ENCODE measurements at places on chromosomes 3 and 15.
A peak's percentile ranks its signal among the peaks of the same experiment; 100 is the strongest.

GRCh38 chr15:70318594-70319465 lies 221.1 kb upstream of the TLE3 start:
- DNase-seq: no peak

- DNase-seq: no peak
Measured at GRCh38 chr3:32309654-32310242, 71.3 kb downstream of the CMTM8 start.

GRCh38 chr3:184932777-184933176 lies 120.8 kb downstream of the VPS8 start:
- DNase-seq: no peak

DNA sequence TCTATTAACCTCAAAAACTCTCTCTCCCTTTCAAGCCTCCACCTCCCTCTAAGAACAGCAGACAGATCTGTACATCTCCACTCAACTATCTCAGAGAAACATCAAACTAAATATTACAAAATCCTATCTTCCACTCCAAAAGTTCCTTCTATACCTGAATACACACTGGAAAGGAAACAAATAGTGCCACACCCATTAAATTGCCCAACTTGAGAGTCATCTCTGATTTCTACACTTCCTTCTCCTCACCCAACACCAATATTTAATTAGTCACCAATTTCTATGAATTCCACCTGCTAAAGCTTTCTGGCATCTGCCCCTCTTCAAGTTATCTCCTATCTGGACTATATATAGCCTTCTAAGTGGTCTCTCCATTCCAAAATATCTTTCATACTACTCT lies 65.8 kb downstream of the PEAK1 start:
- DNase-seq: no peak

GRCh38 chr3:114336122-114336697 lies 42.4 kb downstream of the TIGIT start:
- DNase-seq: no peak

DNA sequence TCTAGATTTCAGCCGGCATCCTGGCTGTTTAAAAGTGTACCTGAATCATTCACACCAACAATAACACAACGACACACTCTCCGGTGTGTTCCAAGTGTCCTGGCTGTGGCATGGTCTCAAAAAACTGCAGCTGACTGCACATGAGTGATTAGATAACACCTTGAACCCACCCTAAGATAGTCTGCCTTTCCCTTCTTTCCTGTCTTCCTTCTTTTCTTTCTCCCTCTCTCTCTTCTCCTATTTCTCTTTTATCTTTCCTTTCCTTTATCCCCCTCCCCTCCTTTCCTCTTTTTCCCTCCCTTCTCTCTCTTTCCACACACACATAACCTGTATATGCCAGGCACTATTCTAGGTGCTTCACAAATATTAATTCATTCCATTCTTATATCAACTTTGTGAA lies 1.2 kb upstream of the FAH start:
- DNase-seq: no peak

- DNase-seq: no peak
Measured at GRCh38 chr15:91660174-91660649, 193.3 kb upstream of the SLCO3A1 start.

- no peak for DNase-seq
Measured at GRCh38 chr3:158314426-158315357, 204.8 kb downstream of the RSRC1 start.

DNA sequence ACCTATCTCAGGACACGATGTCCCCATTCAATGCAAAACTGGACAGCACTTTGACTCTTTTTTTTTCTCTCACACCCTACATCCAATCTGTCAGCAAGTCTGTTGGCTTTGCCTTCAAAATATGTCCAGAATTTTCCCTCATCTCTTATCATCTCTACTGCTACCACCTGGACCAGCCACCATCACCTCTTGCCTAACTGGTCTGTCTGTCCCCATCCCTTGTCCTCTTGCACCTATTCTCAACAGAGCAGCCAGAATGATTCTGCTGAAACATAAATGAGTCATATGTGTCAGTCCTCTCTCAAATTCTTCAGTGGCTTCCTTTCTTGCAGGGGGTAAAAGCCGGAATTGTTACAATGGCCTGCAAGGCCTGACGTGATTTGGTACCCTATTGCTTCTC lies 105.8 kb downstream of the CYP19A1 start:
- no peak for DNase-seq

DNA sequence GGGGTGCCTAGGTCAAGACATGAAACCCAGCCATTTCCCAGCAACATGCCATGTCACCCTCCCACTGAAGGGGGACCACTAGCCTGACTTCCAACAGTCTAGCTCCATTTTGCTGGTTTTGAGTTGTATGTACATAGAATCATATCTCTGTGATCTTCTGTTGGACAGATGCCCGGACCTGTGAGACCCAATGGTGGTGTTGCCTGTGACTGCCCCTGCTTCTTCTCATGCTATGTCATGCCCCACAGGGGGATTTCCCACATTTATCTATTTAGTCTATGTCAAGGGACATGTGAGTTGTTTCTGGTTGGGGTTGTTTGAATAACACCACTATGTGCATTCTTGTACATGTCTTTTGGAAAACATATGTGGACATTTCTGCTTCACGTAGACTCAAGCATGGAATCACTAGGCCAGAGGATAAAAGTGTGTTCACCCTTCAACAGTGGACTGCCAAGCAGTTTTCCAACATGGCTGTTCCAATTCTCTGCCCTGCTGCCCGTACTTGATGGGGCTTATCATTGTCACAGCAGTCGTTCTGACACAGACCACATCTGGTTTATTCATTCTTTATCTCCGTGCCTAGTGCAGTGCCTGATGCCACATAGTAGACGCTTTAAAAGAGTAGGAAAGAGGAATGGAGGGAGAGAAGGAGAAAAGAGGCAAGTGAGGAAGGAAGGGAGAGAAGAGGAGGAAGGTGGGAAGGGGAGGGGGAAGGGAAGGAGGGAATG lies 114.4 kb downstream of the TPRA1 start:
- no peak for DNase-seq

- DNase-seq: peak; percentile 44
Measured at GRCh38 chr3:196431181-196432136, 768 bp downstream of the UBXN7 start.

- DNase-seq: no peak
Measured at GRCh38 chr3:120048355-120049041, 45.7 kb downstream of the GSK3B start.

DNA sequence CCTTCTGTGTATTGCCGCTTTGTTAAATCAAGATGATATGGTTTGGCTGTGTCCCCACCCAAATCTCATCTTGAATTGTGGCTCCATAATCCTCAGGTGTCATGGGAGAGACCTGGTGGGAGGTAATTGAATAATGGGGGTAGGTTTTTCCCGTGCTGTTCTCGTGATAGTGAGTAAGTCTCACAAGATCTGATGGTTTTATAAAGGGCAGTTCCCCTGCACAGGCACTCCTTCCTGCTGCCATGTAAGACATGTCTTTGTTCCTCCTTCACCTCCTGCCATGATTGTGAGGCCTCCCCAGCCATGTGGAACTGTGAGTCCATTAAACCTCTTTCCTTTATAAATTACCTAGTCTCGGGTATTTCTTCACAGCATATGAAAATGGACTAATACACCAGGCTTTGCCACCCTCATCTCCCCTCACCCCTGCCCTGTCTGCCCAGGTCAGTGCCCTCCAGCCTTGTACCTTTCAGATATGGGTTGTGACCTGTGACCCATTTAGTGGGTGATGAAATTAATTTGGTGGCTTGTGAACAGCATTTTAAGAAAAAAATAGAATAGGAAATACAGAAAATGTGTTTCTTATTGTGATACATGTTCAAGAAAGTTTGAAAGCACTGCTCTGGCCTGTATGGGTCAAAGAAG lies 56.1 kb upstream of the MCF2L2 start:
- DNase-seq: no peak

- no peak for DNase-seq
Measured at GRCh38 chr3:8765528-8765927, 3.9 kb downstream of the OXTR start.

DNA sequence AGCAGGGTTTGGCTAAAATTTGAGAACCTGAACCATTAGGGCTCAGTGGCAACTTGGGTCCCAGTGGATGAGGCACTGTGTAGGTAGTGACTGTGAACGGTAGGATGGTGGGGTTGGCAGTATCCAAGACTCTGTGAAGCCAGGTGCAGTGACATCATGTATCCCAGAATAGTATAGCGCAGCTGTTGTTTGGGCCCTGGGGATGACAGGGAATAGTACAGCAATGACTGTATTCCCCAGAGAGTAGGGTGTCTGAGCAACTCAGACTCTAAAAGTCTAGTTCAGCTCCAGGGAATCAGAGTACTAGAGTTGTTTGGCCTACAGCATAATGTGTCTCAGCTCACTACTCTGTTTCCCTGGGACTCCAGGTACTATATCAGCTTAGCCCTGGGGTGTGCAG lies 20.7 kb upstream of the PPP2R3A start:
- no peak for DNase-seq

GRCh38 chr3:52484680-52485461 lies 10.3 kb upstream of the STAB1 start:
- DNase-seq: no peak

DNA sequence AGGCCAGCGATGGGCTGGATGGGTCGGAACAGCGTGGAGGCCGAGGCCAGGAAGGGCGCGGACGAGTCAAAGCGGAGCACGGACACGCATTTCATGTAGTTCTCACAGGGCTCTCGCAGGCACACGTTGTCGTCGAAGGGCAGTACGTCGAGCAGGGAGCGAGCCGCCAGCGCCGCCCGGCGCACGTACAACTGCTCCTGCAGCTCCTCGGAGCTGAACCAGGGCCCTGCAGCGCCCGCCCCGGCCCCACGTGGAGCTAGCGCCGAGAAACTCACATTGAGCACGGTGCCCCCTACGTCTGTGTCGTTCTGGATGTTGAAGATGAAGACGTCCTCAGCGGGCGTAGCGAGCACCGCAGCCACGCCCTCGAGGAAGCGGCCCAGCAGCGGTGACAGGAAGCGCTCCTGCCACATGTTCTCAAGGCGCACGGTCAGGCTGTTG lies 5.8 kb downstream of the CELSR3 start:
- DNase-seq: no peak

DNA sequence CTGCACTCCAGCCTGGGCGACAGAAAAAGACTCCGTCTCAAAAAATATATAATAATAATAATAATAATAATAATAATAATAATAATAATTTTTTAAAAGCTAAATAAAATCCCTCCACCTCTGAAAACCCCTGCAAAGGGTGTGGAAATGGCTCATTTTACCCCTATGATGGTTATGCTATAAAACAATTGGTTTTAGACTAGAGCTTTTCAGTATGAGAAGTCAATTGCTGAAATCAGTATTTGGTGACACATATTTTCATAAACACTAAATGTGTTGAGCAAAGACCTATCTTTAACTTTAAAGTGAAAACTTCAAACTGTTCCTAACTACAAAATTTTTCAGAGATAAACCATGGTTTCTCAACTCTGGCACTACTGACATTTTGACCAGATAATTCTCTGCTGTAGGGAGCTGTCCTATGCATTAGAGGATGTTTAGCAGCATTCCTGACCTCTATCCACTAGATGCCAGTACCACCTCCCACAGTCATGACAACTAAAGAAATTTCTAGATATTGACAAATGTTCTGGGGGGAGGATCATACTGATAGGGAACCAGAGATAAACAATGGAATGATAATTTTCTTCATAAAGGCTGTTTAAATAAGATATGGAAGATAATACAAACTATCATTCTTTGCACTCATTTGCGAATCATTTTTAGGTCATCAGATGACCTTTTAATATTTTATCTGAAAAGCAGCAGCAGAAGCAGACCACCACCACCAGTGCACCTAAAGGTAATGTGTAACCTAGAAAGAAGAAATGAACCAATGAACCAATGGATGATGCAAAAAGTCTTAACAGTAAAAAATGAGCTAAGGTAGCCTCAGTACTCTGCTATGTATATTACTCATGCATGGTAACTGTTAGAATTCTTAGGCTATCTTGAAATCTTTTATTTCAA lies 13.8 kb downstream of the PTPN9 start:
- no peak for DNase-seq

DNA sequence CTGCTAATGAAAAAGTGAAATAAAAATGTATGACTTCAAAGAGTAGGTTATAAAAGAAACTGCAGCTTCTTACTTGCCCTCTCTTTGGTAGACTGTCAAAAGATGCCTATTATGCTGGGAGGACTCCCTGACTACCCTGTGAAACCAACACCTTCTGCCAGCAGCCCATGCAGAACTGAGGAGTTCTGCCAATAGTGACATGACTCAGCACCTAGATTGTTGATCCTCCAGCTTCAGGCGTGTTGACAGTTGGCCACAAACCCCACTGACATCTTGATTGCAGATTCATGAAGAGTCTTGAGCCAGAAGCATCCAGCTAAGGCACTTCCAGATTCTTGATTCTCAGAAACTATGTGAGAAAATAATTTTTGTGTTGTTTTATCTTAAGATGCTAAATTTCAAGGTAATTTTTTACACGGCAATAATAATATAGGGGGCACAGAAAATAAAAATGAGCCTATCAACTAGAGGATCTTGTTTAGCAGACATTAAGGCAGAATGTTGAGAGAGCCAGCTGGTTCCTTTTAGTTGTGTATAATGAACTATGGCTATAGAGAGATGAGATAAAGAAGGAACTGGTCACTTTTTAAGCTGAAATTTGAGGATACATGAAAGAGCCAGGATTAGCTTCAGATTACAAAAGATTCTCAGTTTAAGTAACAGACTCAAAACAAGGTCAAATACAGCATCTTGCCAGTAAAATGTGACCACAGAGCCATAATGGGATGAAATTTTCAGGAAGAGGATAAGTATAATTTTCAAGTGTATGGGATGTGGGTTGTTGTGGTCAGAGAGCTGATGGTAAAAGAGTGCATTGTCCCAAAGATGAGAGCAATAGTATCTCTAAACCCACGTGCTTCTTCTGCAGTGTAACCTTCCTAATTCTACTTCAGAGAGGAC lies 588.7 kb upstream of the CBLB start:
- peak; percentile 20 for DNase-seq

GRCh38 chr3:166446291-166446690 lies 609.1 kb upstream of the BCHE start:
- no peak for DNase-seq

- DNase-seq: no peak
Measured at GRCh38 chr3:54564374-54564925, 363.4 kb downstream of the LRTM1 start.

DNA sequence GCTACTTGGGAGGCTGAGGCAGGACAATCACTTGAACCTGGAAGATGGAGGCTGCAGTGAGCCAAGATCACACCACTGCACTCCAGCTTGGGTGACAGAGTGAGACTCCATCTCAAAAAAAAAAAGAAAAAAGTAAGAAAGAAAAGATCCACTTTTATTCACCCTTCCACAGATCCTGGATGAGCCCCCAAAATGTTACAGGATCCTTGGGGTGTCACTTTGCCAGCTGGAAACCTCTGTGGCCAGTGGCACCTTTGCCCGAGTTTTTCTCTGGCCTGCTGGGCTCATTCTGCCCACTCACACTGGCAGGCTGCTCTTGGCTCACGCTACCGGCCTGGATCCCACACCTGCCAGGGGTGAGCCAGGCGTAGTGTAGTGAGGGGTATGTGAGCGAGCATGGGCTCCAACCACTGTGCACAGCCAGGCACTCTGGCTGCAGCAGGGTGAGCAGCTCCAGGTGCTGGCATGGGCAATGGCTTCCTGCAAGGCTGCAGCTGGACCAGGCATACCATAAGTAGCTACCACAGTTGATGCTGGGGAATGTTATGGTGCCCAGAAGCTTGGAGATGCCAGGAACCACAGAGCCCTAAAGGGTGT lies 57.8 kb upstream of the C15orf39 start:
- no peak for DNase-seq

GRCh38 chr15:52224211-52224610 lies 33.0 kb upstream of the GNB5 start:
- DNase-seq: no peak

Measured in GF-D8 (cell line).